Karpas-422 (cell line): ENCODE measurements at places on chromosomes 12 and 14. TPM values are rescaled to one million over a fixed set of nuclear protein-coding genes. Genes with fewer than 3 reads are reported as not detected.

SERPINA10 gene
- not detected in 2 replicates for total RNA-seq

ADAM21 gene
- total RNA-seq: 0.56 TPM in 1 of 2 replicates, not detected in the other

C3AR1 gene
- 2.2 and 3.2 TPM in 2 replicates for total RNA-seq

CAPZA3 gene
- not detected in 2 replicates for total RNA-seq

CHGA gene
- not detected in 2 replicates for total RNA-seq

HOXC6 gene
- total RNA-seq: not detected in 2 replicates

DNA sequence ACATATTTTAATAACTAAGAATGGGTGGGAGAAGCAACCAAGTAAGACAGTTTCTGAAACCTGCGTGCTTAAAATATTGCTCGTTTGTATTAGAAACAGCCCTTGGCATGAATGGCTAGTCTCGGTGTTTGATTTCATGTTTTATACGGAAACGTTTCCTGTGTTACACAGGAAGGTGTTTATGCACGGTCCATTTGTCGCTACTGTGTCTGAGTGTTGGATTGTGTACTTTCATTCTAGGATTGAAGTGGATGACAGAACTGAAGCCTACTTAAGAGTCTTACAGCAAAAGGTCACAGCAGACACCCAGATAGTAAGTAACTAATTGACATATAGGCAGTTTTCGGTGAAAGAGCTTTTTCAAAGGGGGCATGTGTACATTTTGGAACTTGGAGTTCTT, 19.6 kb downstream of the PIWIL1 start:
- DNase-seq: peak; percentile 28
- no peak overlapping the region for H3K27ac ChIP-seq
- no peaks in the 10 kb centered on the region for H3K27me3 ChIP-seq
- H3K4me1 ChIP-seq: no peaks in the 10 kb centered on the region
- no peaks in the 10 kb centered on the region for H3K36me3 ChIP-seq

GRCh38 chr12:88338486-88338885, 196.4 kb downstream of the TMTC3 start:
- H3K4me3 ChIP-seq: no peak overlapping the region
- H3K4me1 ChIP-seq: no peaks in the 10 kb centered on the region
- DNase-seq: no peak

DNA sequence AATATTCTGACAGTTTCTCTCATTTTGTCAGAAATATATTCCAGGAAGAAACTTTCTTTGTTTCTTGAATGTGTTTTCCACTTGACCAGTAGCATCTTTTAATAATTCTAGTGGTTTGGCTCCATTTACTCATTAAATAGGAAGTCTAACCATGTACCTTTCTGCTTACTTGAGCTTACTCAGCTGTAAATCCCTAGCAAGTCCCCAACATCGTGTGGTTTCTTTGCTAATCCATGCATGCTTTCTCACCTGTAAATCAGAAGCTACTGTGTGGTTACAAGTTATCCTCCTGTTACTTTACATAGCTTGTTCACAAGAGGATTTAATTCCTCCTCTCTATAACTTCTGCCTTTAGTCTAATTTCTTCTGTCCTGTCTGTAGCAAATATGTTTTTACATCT, 227.7 kb downstream of the FSCB start:
- no peak overlapping the region for H3K27ac ChIP-seq
- no peak overlapping the region for H3K4me3 ChIP-seq
- DNase-seq: no peak
- H3K4me1 ChIP-seq: peaks cover 5% of the 10 kb centered on the region; the same call in 1 of the 2 replicates
- H3K27me3 ChIP-seq: no peaks in the 10 kb centered on the region
- no peaks in the 10 kb centered on the region for H3K36me3 ChIP-seq

DNA sequence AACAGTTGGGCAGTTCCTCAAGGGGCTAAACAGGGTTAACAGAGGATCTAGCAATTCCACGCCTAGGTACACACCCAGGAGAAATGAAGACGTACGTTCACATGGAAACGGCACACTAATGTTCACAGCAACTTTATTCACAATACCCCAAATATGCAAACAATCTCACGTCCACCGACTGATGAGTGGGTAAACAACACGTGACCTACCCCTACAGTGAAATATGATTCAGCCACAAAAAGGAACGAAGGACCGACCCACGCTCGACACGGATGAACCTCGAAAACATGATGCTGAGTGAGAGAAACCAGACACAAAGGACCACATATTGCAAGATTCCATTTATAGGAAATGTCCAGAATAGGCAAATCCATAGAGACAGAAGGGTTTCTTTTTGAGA, 112.7 kb downstream of the NCOR2 start:
- DNase-seq: no peak
- H3K4me1 ChIP-seq: peaks cover 62% of the 10 kb centered on the region
- H3K36me3 ChIP-seq: 0 out of 2 replicates have a peak, but pooled peaks cover 5% of the 10 kb centered on the region
- no peak overlapping the region for H3K4me3 ChIP-seq

DNA sequence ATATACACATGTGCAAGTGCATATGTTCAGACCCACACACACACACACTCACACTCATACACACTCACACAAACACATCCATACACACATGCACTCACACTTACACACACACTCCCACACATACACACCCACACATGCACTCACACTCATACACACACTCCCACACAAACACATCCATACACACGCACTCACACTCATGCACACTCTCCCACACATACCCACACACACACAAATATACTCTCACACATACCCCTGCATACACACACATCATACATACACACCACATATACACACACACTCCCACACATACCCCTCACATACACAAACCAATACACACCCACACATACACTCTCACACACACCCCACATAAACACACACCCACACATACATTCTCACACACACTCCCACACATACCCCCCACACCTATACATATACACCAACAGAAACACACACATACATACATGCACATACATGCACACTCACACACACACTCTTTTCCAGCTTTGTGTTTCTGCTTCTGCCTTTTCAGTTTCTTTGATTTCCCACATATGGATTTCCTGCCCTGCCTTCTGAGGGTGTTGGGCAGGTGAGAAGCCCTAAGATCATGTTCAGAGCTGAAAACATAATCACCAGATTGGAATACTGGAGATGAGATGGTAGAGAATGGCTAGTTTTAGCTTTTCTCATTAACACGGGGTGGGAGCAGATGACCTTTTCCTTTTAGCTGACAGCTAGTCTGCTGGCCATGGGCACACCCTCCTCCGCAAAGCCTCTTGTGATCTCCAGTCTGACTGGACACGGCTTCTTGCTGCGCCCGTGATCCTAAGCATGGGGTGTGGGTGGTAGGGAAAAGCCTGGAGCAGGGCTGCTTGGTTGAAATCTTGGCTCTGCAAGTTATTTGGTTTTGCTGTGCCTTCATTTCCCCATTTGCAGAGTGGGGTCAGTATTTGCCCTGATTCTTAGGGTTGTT, 214.0 kb downstream of the CHST11 start:
- no peaks in the 10 kb centered on the region for H3K36me3 ChIP-seq
- no peaks in the 10 kb centered on the region for H3K27me3 ChIP-seq
- no peak overlapping the region for H3K4me3 ChIP-seq
- no peaks in the 10 kb centered on the region for H3K4me1 ChIP-seq

- no peak overlapping the region for H3K4me3 ChIP-seq
- no peaks in the 10 kb centered on the region for H3K4me1 ChIP-seq
- peaks cover 43% of the 10 kb centered on the region for H3K36me3 ChIP-seq
- no peak overlapping the region for H3K27ac ChIP-seq
- no peak for DNase-seq
Measured at GRCh38 chr12:118256352-118256751, 116.4 kb downstream of the TAOK3 start.

DNA sequence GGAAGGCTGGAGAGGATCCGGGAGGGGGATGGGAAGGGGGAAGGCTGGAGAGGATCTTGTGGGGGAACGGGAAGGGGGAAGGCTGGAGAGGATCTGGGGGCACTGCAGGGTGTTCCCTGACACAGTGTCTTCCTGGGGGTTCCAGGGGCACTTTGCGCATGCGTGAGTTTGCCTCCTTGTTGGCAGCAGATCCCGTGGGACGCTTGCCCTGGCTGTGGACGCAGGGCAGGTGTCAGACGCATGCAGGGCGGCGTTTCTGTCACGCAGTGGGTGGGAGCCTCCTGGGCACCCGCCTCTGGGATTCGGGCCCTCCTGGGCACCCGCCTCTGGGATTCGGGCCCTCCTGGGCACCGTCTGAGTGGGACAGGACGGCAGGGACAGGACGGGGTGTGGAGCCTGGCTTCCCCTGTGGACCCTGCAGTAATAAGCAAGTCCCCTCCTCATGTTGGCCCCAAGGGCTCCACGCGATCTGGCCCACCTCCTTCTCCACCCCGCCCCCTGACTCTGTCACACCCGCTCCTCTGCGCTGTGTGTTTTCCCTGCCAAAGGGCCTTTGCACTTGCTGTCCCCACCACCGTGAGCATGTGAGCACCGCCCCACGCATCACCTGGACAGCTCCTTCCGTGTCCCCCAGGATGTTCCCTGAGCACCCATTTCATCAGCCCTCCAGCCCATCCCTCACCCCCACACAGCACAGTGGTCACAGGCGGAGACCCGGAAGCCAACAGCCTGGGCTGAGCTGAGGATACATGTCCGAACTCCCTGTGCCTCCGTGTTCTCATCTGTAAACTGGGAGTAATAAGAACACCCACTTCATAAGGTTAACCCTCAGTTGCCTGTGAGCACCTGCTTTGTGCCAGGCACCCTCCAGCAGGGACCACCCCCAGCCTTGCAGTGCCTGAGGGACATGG, 4.4 kb downstream of the MMP17 start:
- H3K27ac ChIP-seq: no peak overlapping the region
- no peaks in the 10 kb centered on the region for H3K36me3 ChIP-seq
- H3K4me3 ChIP-seq: no peak overlapping the region
- H3K4me1 ChIP-seq: no peaks in the 10 kb centered on the region
- no peaks in the 10 kb centered on the region for H3K27me3 ChIP-seq

DNA sequence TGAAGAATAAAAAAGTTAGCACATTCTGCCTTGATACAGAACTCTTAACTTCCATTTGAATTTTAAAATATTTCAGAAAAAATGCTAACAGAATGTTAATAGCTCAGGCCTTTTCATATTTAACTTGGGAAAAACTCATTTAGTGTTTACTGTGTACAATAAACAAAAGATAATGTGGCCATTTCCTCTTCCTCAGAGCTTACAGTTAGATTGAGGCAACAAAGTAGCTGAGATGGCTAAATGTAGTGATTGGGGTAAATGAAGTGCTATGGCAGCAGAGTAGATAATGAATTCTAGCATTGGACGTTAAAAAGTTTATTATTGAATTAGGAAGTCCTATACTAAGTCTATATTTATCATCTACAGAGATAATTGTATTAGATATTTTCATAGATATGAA, 12.7 kb downstream of the CPSF2 start:
- H3K36me3 ChIP-seq: peaks cover 72% of the 10 kb centered on the region
- no peaks in the 10 kb centered on the region for H3K27me3 ChIP-seq
- no peak overlapping the region for H3K4me3 ChIP-seq

DNA sequence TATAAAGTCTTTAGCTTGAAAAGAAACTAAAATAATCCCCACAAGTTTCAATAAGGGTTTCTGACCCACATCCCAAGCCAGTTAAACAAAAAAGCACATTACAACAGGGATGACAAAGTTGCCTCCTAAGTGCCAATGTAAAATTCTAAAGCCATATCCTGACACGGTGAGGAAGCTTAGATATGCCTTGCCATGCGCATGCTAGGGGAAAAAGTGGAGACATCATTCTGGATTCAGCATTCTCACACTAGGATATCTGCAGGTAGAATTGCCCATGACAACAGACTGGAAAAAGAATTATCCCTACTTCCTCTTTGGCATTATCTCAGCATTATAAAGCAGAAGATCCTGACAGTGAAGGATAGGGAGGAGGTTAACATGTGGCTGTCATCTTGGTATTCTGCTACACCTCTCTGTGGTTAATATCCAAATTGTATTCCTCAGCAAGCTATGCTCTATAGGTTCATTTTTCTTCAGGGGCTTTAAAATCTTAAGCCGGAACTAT, 4.9 kb downstream of the DUSP6 start:
- peak overlapping the region; percentile 49 for H3K4me3 ChIP-seq
- peaks cover 63% of the 10 kb centered on the region for H3K4me1 ChIP-seq
- peak overlapping the region; percentile 94 for H3K27ac ChIP-seq
- H3K27me3 ChIP-seq: no peaks in the 10 kb centered on the region

- H3K36me3 ChIP-seq: no peaks in the 10 kb centered on the region
- H3K4me3 ChIP-seq: no peak overlapping the region
- no peak for DNase-seq
- no peaks in the 10 kb centered on the region for H3K27me3 ChIP-seq
- no peak overlapping the region for H3K27ac ChIP-seq
- no peaks in the 10 kb centered on the region for H3K4me1 ChIP-seq
Measured at GRCh38 chr12:53806721-53807120, 54.9 kb upstream of the CISTR start.

DNA sequence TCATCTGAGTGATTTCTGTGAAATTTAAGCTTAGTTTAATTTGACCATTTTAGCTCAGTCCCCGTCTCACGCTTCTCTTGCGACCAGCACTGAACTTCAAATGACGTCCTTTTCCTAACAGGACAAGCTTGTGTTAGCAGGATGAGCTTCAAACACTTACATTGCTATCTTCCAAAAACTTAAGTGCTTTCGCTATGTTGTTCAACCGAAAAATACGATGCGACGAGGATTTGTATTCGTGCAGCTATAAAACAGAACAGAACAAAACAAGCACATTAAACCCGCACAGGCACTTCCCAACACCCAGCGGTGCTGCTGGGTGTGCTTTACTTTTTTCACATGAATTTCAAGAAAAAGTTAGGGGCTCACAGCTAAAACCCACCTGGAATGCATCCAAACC, 64.2 kb upstream of the DICER1 start:
- peaks cover 50% of the 10 kb centered on the region for H3K36me3 ChIP-seq
- no peak overlapping the region for H3K27ac ChIP-seq
- DNase-seq: no peak
- no peak overlapping the region for H3K4me3 ChIP-seq
- peaks cover 20% of the 10 kb centered on the region for H3K4me1 ChIP-seq

GRCh38 chr14:63435204-63435603, 108.0 kb downstream of the PPP2R5E start:
- H3K4me3 ChIP-seq: peak overlapping the region; percentile 55
- no peaks in the 10 kb centered on the region for H3K36me3 ChIP-seq
- H3K27me3 ChIP-seq: no peaks in the 10 kb centered on the region

DNA sequence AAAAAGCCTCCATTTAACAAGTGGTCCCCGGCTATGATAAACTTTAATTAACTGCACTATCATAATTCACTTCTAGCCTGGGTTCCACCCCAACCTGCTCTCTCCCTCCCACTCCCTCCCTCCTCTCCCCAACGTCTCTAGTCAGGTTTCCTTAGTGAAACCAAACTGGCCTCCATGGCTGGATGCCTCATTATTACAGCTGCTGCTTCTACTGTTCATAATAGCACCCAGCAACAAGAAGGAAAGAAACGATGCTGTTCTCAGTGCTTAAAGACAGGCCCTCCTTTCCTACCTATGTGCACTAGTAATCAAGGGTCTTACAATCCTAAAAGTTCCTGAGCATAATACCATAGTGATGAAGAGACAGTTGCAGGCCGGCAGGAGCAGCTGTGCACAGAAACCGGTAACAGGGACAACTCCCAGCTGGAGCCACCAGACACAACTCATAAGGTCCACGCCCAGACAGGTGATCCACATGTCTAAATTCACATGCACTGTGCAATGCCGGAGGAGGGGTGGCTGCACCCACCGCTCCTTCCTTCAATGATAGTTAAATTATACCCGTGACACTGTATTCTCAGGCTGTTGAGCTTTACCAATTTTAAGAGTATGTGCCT, 6.2 kb downstream of the IRF2BPL start:
- H3K27me3 ChIP-seq: no peaks in the 10 kb centered on the region
- 0 out of 2 replicates have a peak, but pooled peaks cover 10% of the 10 kb centered on the region for H3K36me3 ChIP-seq
- DNase-seq: no peak
- no peak overlapping the region for H3K27ac ChIP-seq
